ENCODE measurements at places on chromosomes 3 and 15.

- no peak for DNase-seq
Observed at GRCh38 chr3:51311055-51311454, 74.0 kb upstream of the MANF start.

GRCh38 chr15:25175033-25175788 is 220.4 kb downstream of the SNRPN start:
- DNase-seq = peak; percentile 7

- peak; percentile 86 for DNase-seq
Observed at GRCh38 chr3:44648564-44649229, at the start of gene ZNF35. TSS of gene ZNF35 (plus strand) at chr3:44648732. CDS start at chr3:44651068, 2,336 bp downstream.

- DNase-seq = no peak
Observed at GRCh38 chr3:187000711-187001151, 70.4 kb downstream of the ST6GAL1 start.

- no peak for DNase-seq
Observed at GRCh38 chr15:62895139-62895866, 147.2 kb upstream of the TPM1 start.

GRCh38 chr3:36993326-36994283 is at the start of gene MLH1:
TSS of gene MLH1 (plus strand) at chr3:36993518. CDS start at chr3:36993548, 30 bp downstream.
- DNase-seq = peak; percentile 97

DNA sequence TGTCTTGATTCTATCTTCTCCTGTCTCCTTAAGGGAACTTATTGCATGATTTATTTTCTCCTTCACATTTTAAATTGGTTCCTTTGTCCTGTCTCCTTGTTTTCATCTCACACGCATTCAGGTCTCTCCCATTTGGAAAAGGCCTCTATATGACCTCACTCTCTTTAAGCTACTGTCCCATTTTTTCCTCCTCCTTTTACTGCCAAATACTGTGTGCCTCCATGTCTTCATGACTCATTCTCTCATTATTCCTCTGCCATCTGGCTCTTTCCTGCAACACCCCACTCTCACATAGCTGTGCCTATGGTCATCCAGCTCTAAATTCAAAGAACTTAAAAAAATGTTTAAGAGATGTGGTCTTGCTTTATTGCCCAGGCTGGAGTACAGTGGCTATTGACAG is 48.0 kb downstream of the TYRO3 start:
- no peak for DNase-seq

- DNase-seq = no peak
Observed at GRCh38 chr15:80856809-80857377, 77.7 kb downstream of the CEMIP start.

DNA sequence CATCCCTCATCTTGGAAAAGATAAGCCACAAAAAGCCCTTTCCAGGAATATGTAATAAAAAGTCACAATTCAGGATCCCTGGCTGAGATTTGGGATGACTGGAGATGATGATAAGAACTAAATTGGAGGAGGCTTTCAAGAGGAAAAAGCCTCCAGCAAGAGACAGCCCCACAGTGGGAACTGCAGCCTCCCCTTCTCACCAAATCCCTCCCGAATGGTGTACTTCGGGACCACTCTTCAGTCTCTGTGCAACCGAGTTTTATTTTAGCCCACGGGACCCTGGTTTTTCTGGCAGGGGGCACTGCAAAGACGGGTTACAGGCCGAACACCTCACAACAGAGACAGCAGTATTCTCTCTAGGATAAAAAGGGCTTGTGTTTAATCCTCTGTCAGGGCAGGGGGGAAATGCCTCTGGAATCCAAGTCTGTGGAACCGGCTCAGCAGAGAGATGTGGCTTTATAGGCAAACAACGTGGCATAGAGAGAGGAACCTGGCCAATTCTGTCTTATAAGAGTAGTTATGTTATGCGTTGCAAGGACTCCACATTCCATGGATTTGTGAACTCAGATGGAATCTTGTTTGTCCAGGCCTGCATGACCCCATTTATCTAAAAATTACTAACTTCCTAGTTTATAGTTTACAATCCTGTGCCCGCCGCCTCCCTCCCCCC is 1.2 kb upstream of the LMCD1 start:
- no peak for DNase-seq

DNA sequence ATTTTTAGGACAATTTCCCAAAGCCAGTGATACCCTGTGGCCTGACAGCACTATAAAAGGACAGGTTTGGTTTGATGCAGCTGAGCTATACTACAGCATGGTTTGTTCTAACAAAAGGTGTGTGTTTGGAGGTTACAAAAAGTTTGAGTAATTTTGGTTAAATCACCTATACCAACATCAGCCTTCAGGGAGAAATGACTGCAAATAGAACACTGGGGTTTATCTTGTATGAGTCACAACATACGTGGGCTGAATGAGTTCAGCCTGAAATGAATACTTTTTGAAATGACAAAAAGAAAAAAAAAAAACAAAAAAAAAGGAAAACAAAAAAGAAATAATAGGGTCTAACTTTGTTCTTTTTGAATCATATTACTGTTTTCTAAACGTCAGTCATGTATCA is 345.7 kb downstream of the CNTN3 start:
- DNase-seq = no peak

DNA sequence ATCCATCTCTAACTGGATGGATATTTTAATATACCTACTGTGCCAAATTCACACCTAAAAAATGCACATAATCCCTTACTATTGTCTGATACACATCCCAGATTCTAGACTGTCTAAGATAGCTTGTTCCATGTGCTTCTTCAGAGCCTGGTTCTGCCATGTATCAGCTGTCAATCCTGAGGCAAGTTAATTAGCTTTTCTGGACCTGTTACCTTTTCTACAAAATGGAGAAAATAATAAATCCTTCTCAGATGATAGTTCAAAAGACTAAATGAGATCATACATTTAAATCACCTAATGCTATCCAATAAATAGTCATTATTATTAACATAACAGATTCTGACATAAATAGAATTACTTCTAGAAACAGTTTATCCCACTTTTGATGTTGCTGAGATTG is 66.1 kb downstream of the KBTBD12 start:
- DNase-seq = no peak

GRCh38 chr3:123651449-123652341 is 66.8 kb upstream of the HACD2 start:
- DNase-seq = no peak

DNA sequence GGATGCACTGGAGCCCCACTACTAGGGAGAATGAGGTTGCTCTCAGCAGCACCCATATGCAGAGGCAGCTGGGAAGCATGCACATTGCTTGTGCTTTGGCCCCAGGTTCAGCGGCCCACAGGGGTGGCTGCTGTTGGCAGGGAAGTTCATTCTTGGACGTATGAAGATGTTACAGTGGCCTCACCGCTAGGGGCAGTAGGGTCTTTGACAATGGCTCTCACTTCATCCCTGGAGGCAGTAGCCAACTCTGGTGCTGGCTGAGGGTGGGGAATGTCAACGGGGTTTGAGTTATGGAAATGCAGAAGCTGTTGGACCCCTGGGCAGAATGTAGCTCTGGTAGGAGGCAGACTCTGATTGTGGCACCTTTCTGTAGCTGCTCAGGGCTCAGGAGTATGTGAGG is 279.9 kb downstream of the SCAPER start:
- no peak for DNase-seq

DNA sequence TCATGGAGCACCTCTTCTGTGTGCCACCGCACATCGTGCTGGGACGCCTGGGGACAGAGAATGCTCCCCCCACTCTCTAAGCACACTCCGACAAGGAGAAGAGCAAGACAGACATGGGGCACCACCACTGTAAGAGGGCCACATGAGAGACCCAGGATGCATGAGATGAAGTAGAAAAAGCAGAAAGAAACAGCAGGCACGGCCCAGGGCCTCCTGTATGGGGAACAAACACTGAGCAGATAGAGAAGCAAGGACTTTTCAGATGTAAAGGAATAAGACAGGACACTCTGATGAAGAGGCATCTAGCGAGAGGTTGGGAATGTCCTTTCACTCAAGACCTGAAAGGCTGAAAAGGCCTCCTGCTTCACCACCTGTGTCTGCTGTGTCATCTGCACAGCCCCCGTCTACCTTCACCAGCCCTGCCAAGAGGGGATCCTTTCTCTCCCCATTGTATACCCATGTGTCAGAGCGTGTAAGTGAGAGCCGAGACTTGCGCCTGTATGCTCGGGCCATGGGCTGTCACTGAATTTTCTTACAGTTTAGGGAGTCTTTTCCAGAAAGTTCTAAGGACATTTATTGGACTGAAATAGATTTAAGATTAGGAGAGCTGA is 125.6 kb downstream of the LRRK1 start:
- DNase-seq = no peak

GRCh38 chr15:26660241-26660640 is 112.6 kb downstream of the GABRB3 start:
- DNase-seq = no peak

DNA sequence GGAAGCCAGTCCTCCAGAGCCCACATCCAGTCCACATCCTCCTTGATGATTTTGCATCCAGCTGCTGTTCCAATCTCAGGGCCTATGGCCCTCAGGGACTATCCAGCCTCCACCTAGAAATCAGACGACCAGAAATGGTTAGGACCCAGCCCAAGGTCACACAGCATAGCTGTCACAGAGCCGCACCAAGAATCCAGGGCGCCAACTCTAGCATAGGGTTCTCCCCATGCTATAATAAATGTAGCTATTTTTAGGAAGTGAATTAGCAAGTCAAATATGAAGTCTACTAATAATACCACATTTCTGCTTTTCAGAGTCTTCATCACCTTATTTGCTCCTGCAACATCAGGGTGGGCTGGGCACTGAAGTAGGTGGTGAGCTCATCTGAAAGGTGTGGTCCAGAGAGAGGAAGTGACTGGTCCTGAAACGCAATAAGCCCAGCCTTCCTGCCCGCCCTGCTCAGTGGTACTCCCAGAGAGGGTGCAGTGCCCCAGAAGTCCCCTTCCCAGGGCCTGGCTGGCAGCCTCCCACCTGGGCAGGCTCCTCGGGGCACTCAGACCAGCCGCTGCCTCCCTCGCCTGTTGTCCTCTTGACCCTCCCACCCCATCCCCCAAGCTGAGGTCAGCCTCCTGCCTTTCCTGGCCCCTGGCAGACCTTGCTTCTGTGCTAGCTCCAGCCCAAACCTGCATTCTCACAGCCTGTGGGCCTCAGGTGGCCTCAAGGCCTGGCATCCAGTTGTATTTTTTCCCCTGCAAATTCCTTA is 17.6 kb upstream of the CYP11A1 start:
- peak; percentile 68 for DNase-seq

GRCh38 chr15:70145261-70145660 is 47.5 kb upstream of the TLE3 start:
- DNase-seq = no peak

GRCh38 chr15:52163321-52164190 is 27.6 kb downstream of the GNB5 start:
- DNase-seq = no peak

GRCh38 chr3:136078421-136079364 is 113.2 kb downstream of the PPP2R3A start:
- no peak for DNase-seq

- no peak for DNase-seq
Observed at GRCh38 chr3:128362026-128362965, 104.4 kb downstream of the DNAJB8 start.

DNA sequence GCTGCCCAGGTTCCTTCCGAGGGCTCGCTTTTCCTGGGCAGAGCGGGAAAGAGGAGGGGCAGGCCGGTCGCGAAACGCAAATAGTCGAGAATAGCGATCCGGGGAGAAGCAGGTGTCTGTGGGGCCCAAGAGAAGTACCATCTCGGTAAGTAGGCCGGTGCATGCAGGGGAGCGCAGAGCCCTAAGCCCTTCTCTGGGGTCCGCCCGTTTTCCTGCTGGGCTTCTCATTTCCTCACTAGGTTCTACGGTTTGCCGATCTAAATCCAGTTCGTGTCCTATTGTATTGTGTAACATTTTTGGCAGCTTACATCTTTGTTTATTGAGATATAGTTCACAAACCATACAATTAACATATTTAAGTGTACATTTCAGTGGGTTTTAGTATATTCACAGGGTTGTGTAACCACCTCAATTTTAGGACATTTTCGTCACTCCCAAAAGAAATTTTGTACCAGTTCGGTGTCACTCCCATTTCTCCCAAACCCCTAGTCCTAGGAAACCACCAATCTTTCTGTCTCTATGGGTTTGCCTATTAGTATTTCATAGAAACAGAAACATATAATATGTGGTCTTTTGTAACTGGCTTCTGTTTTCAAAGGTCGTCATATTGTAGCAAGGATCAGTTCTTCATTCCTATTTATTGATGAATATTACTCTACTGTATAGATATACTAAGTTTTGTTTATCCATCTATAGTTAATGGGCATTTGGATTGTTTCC is 6.8 kb upstream of the TRIM69 start:
- DNase-seq = no peak

GRCh38 chr15:35397027-35397426 is 148.9 kb downstream of the DPH6 start:
- DNase-seq = no peak

- DNase-seq = no peak
Observed at GRCh38 chr15:95464509-95464908, 866.0 kb upstream of the NR2F2 start.

- DNase-seq = no peak
Observed at GRCh38 chr3:195703776-195704175, 17.0 kb upstream of the MUC20 start.

- no peak for DNase-seq
Observed at GRCh38 chr3:171455603-171456550, 4.3 kb downstream of the TNIK start.

GRCh38 chr3:16547561-16548357 is 34.3 kb upstream of the RFTN1 start:
- no peak for DNase-seq

GRCh38 chr3:188169830-188170455 is 16.0 kb downstream of the LPP start:
- no peak for DNase-seq

DNA sequence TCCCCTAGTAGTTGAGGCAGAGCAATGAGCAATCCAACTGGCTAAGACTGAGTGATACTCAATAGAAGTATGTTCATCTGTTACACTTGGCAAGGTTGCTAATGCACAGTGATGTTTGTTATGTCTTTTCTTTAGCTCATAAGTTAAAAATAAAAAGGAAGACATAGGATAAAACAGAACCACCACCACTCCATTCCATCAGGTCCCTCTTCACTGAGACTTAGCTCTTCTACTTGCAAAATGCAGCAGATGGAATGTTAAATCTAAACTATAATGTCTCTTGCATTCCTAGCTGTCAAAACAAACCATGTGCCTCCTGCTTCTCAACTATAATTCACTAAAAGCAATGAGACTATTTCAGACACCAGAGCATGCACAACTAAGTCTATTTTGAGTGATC is 265.6 kb upstream of the UBE2E2 start:
- no peak for DNase-seq

- DNase-seq = peak; percentile 22
Observed at GRCh38 chr3:134052370-134052769, 22.6 kb upstream of the SLCO2A1 start.

- peak; percentile 90 for DNase-seq
Observed at GRCh38 chr15:73753250-73754130, at the start of gene INSYN1. TSS of gene INSYN1 (minus strand) at chr15:73753351. CDS start at chr15:73751130, 2,221 bp downstream.

Data from upper lobe of left lung (tissue), 6 donors.